ENCODE measurements at places on chromosomes 7 and 10.

DNA sequence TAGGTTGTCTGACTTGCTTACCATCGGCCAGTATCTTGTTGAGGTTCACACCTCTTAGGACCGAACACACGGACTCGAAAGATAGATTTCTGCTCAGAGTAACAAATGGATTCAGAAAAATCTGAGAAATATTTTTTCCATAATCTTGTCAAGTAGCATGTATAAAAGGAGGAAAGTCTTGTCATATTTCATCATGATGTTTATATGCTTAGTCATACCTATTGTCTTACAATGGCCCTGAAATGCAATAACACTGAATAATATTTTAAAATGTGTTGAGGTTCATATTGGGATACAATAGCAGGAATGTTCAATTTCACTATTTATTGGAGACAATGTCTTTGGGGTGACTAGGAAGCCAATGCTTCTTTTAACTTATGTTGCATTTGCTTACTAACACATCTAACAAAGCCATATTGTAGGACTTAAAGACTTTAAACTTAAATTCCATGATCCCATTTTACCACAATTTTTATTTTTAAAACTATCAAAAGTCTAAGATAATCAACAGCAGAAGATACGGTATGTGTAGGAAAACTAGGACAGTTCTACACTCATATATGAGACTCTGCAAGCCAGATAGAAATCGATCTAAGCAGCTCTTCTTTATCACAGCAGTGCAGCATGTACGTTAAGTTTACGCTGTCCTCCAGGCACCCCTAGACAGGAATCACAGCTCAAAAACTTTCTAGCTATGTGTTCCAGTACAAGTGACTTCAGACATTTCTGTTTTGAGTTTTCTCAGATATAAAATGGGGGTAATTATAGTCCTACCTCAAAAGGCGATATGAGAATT, 135.7 kb upstream of the CAV2 start:
- no peak for DNase-seq

GRCh38 chr10:67242528-67242927, 316.7 kb downstream of the LRRTM3 start:
- DNase-seq: no peak

DNA sequence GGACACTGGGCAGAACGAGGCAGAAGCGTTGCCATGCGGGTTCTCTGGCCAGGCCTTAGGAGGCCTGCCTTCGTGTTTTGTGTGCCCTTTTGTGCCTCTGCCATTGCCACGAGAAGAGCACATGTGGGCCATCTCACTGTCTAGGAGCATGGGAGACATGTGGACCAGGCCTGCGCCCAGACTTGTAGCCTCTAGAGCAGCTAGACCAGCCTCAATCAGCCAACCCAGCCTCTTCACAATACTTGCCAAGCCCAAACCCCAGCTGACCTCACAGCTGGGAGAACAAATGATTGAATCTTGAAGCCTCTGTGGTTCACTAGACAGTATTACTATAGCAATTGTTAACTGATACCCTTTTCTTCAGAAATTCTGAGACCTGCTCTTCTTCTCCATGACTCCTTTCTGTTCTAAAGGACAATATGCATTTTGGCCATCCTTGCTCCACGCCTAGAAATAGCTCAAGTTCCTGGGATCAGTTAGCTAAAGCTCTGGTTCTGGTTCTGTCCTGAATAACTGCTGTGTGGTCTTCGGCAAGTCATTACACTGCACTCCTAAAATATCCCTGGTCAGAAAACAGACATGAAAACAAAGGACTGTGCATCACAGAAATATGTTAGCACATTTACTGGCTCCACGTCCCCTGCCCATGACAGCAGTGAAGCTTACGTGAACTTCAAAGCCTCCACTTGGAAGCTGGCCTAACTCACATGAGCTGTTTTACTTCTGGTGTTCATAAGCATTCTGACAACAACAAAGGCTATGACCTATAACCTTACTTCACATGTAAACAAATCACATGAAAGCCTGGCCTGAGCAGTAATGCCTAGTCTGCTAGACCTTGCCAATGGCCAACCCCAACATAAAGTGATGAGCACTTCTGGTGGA, 72.3 kb upstream of the MKRN1 start:
- no peak for DNase-seq

DNA sequence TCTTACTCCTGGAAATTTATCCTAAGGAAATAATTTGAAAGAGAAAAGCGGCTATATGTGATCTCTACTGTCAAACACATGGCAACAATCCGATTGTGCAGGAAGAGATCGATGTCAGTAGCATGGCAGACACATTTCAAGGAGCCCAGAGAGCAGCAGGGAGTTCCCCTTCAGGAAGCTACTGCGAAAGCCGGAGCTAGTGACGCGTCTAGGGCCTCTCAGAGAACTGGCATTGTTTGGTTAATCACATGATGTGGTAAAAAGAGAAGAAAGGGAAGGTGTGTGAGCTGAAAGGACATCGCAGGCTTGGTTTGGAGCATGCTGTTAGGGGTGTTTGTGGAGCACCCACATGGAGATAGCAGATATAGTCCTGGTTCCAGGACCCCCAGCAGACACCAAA, 74.9 kb downstream of the BEND7 start:
- no peak for DNase-seq

DNA sequence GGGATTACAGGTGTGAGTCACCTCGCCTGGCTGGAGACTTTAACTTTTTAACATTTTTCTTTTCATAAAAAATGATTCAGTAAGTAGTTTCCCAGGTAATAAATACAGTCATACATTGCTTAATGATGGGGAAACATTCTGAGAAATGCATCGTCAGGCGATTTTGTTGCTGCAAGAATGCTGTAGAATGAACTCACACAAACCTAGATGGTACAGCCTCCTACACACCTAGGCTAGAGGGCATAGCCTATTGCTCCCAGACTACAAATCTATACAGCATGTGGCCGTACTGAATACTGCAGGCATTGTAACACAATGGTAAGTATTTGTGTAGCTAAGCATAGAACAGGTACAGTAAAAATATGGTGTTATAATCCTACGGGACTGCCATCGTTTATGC, 108.5 kb upstream of the SFMBT2 start:
- DNase-seq: no peak

DNA sequence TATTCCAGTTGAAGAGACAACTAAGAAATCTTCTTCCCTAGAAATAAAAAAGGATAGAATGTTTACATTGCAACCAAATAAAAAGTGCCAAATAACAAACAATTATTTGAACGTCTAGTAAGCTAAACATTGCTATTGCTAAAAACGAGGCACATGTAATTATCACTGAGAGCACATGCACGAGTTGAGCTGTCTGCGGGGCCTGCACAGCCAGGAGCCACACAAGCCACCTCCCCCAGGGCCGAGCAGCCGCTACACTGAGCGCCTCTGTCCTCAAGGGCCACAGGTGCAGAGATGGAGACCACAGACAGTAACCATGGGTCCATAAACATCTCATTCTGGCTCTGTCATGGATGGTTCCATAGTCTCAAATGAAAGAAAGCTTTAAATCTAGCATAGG, 17.2 kb downstream of the NCAPG2 start:
- DNase-seq: no peak

- no peak for DNase-seq
Measured at GRCh38 chr7:157281221-157281998, 55.4 kb upstream of the DNAJB6 start.

DNA sequence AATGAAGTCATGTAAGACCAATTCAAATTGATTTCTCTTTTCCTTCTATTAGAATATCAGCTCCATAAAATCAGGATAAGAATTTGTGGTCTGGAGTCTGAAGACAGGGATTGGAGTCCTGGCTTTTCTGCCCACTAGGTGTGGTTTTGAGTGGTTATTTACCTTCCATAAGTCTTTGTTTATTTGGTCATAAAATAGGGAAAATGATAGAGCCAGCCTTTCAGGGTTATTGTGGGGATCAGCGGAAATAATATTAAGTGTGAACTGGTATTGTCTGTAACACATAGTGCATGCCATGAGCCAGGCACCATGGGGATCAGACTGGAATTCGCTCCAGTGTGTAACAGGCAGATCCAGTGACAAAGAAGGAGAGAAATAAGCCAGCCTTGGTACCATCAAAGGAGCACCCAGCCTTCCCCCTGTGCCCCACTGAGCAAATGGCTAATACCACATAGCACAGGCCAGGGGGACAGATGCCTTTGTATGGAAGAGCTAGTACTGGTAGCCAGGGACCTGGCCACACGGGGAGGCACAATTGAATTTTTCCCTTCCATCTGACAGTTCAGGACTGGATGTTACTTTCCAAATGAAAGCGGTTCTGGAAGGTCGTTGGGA, 509.7 kb upstream of the PODXL start:
- no peak for DNase-seq

DNA sequence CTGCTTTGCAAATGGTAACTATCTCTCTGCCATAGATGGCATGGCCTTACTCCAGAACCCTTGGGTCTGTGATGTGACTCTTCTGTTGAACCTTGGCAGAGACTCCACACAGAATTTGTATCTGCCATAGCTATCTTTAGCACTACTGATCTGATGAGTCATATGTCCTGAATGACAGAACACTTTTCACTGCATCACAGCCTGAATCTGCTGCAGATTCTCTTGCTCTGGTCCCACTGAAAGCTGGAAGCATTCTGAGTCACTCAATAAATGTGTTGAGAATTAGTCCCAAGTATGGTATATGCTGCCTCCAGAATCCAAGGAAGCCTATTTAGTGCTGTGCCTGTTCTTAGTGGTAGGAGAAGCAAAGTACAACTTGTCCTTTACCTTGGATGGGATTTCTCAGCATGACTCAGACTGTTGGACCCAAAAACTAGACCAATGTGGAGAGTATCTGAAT, 39.5 kb upstream of the ANKRD1 start:
- DNase-seq: no peak

DNA sequence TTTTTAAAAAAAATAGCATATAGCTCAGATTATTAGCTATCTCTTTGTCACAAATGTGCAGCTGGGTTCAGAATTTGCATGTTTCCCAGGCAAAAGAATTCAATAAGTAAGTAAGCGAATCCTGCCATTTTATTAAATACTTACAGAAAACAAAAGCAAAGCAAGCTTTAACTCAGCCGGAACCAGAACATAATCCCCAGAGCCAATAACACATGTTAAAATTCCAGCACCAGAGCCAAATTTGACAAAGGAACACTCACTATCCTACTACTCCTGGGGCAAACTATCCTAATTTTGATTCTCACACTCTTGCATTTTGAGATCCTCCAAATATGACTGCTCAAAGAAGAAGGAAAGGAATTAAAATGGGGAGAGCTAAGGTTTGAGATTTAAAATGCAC, 32.6 kb downstream of the LRRTM3 start:
- DNase-seq: no peak

- DNase-seq: no peak
Measured at GRCh38 chr10:29694121-29694520, 59.4 kb upstream of the SVIL start.

- no peak for DNase-seq
Measured at GRCh38 chr7:2821161-2821841, 22.8 kb downstream of the GNA12 start.

GRCh38 chr10:72421885-72422540, 67.3 kb upstream of the DNAJB12 start:
- DNase-seq: no peak

DNA sequence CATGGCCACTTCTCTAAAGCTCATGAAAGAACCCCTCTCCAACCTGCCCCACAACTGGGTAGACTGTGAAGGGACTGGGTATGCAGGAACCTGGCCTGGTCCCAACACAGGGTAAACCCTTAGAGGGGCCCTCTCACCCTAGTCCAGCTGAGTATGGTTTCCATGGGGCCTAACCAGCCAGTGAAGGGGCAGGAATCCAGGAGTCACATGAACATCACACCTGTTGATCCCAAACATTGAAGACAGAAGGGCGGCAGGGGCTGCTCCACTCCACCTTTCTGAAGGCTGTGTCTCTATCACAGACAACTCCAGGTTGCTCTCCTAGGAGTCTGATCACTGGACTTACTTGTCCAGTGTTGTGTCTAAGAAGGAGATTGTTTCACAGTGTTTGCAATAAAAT, 30.8 kb downstream of the GRID1 start:
- DNase-seq: no peak

DNA sequence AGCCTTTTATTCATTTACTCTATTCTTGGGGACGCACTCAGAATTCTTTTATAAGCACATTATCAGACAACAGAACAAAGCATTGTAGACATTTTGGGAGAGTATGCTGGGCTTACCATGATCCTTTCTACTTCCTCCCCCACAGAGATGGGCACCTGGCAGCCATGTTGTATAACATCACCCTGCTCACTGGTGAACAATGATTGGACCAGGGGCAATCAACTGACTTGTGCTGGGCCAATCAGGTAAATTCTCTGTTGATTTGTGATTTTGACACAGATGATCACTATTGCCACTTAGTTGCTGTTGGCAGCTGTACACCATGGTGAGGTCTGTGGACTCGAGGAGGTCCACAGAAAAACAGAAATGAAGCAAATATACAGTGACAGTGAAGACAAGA, 43.7 kb downstream of the WNT2 start:
- DNase-seq: no peak

GRCh38 chr10:70913191-70913892, 25.0 kb upstream of the PCBD1 start:
- no peak for DNase-seq

- no peak for DNase-seq
Measured at GRCh38 chr7:108137993-108138392, 7.8 kb upstream of the LAMB4 start.

DNA sequence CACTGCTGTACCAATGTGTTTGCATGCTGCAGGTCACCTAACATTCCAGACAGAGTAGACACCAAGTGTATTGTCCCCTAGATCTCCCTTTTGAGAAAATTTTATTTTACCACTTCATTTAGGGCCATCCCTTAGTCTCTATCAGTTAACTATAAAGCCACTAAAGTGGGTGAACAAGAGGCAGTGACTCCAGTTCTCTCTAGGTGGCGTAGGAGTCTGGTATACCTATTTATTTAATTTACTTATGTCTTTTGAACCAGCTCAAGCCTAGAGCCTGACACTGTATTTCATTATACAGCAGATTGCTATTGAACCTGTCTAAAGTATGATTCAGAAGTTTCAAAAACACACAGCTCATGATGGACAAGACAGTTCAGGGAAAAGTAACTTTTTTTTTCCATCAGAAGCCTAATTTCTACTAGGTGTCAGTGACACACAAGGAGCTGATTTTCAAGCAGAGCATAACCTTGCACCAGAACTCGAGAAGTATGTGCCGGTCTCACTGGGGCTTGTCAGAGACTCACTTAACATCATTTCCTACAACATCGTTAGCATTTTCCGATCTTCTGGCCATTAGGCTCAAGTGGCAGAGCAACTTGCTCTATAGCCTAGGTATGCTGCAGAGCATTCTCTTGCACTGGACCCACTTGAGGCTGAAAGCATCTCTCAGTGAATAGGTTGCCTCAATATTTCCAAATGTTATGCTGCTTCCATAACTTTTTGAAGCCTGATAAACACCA, 175.4 kb downstream of the CDC14C start:
- no peak for DNase-seq

- DNase-seq: peak; percentile 59
Measured at GRCh38 chr7:137343281-137343841, at the start of gene PTN. PTN (minus strand) TSS chr7:137343733; CDS start chr7:137254973, 88,760 bp downstream.

DNA sequence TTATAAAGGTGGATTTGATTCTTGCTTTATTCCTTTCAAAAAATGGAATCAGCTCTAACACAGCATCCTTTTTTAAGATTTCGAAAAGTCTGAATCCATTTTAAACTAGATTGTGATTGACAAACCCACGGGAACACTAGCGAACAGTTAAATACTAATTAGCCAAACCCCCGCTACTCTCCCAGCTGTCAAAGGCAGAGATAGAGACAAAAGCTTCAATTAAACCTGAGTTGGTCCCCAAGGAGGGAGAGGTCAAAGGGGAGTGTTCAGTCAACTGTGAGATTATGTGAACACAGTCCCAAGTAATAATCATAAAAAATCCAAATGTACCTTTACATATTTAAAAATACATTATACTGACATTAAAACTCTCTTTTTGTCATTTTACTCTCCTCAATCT, 65.7 kb upstream of the TBX20 start:
- no peak for DNase-seq

- no peak for DNase-seq
Measured at GRCh38 chr7:104296266-104296665, 32.1 kb upstream of the LHFPL3 start.

Measured in NCI-H1436 (cell line).